Transverse colon (tissue), 4 donors: ENCODE measurements at places on chromosomes 11 and 22.

DNA sequence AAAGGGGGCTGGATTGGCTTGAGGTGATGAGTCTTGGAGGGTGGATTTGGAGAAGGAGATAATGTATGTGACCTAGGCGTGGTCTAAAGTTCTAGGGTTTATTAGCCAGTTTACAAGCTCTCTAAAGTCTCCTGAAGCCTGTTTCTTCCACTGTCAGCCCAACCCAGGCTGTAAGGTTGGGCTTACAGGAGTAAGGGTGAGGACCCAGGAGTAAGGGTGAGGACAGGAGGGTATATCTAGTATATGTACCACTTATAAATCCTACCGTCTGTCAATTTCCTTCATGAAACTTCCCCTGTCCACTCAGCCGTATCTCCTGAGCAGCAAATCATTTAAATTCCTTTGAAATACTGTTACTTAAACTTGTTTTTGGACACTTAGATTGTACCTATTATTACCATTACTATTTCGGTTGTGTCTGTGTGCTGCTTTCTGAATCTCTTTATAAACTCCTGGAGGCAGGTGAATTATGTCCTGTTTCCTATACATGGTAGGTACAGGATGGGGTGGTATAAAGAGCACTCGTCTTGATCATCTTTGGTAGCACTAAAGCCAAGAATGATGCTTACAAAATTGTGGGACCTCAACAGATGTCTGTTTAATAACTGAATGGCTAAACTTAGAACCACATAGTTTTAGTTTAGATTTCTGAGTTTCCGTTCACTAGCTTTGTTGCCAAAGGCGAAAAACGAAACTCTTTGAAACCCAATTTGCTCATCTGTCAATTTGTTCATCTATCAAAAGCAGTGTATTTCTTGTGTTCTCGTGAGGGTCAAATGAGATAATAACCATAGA lies 192.0 kb downstream of the GRIK4 start:
- DNase-seq, result no peak

GRCh38 chr11:71244116-71244810 lies 8.1 kb downstream of the SHANK2 start:
- no peak for DNase-seq

GRCh38 chr11:17516551-17517150 lies 27.6 kb downstream of the USH1C start:
- DNase-seq, result no peak

DNA sequence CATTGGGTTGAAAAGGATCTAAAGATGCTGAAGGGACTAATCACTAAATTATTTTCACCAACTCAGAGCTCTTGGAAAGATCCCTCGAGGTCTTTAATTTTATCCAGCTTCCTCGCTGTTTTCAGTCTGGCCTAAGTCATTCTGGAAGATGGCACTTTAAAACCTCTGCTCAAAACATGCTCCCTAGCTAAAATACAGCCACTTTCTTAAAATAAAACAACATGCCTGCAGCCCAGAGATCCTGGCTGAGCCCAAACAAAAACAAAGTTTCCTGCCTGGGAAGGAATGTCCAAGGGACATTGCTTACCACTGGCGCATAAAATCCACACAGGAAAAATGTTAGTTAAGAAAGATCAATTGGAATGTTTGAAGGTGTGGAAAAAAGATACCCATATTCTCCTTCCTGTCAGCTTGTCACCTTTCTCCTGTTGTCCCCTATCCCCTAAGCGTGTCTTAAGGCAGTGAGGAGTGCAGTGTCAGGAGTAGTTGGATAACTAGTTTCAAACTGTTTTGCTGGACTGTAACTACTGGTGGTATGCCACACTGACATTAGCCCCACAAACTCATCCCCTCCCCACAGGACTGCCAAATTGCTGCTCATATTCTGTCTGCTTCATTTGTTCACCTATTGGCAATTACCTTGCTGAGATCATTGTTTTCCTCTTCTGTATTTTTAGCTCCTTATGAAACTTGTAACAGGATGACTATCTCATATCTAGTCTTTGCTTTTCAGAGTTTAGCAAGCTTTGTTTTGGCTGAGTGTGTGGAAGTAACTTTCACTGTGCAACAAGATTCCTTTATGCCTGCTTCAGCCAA lies 108.3 kb upstream of the SESN3 start:
- no peak for DNase-seq

- DNase-seq, result no peak
These were observed 226.4 kb downstream of the ADAMTS15 start for GRCh38 chr11:130674686-130675308.

- DNase-seq, result peak; percentile 2
These were observed 25.5 kb upstream of the RFPL3 start for GRCh38 chr22:32331918-32332725.

DNA sequence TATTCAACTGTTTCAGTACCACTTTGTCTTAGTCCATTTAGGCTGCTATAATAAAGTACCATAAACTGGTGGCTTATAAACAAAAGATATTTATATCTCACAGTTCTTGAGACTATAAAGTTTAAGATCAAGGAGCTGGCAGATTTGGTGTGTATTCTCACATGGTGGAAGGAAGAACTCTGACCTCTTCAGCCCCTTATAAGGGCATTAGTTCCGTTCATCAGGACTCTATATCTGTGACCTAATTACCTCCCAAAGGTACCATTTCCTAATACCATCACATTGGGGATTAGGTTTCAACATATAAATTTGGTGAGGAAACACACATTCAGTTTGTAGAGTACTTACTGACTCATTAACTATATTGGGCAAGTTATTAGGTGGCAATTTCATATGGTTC lies 10.7 kb upstream of the ARL14EP start:
- no peak for DNase-seq

GRCh38 chr22:41544671-41545476 lies 604 bp upstream of the POLR3H start:
- no peak for DNase-seq

DNA sequence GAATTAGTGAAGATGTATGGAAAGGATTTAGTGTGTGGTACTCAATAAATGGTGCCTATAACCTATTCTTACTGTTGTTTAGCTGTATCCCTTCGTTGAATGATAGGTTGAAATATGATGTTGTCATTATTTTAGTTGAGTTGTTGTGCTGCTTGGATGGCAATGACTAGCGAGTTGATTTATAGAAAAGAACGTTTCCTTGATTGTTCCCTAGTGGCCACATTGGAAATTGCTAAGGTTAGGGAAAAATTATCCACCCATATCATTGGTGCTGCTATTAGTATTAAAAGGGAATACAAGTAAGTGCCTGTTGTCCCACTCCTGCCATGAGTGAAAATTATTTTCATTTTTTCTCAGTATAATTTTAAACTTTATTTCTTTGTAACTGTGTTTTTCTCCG lies 14.5 kb downstream of the EMSY start:
- DNase-seq, result no peak

DNA sequence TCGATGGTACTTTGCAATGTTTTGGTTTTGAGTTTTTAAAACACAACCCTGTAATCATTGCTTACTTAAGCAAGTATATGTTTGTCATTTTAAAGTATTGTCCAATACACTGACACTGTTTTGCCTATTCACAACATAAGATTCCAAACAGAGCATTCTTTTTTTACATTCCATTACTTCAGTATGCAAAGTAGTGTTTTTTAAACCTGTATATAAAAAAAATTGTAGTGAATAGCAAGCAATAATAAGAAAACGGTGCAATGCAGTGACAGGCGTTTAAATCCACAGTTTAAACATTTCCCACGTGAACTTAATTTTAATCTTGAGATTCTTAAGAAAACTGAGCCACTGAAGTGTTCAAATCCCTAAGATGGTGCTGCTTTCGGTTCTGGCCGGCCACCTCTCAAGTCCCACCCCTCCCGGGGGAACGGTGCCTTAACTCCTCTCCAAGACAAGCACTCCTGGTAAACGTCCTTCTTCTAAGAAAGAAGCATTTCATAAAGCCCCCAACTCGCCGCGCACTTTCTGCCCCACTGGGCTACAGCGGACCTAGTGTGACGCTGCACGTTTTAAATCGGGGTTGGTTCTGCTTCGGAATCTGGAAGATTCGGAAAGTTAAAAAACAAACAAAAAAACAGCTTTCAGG lies 2.9 kb downstream of the PGR start:
- no peak for DNase-seq
